Stimulated activated CD4-positive, alpha-beta T cell treated with anti-CD3 and anti-CD28 coated beads, Interleukin-2, amount 100 ng/mL, for 48 hours (primary cell): ENCODE measurements at places on chromosomes 7 and 10.

GRCh38 chr10:6002809-6003510 lies 25.6 kb upstream of the IL15RA start:
- no peak for DNase-seq

DNA sequence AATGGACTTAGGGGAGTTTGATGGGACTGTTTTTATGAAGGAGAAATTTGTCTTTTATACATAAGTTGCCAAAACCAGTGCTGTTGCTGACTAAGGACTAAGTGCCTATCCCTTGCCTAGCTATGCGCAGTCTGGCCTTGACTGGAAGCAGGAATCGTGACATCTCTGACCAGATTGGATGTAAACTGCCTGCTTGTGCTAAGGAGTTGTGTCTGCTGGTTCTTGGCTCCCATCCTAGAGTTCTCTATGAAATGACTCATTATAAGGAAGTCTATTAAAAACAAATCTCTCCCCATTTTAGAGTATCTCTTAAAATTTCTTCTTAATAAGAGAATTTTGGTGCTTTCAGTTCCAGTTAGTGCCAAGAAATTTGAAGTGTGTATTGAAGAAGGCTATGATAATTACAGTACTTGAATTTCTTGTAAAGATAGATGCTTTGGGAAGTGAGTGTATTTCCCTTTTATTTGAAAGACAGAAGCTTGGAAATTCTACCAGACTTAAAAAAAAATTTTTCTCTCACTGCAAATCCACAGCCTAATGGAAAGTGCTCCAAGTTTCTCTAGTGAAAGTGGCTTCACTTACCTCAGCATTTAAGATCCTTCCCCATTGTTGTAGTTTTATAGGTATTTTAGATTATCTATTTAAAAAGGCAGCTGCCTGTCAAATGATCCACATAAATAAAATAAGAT lies 77.6 kb downstream of the BICC1 start:
- no peak for DNase-seq

DNA sequence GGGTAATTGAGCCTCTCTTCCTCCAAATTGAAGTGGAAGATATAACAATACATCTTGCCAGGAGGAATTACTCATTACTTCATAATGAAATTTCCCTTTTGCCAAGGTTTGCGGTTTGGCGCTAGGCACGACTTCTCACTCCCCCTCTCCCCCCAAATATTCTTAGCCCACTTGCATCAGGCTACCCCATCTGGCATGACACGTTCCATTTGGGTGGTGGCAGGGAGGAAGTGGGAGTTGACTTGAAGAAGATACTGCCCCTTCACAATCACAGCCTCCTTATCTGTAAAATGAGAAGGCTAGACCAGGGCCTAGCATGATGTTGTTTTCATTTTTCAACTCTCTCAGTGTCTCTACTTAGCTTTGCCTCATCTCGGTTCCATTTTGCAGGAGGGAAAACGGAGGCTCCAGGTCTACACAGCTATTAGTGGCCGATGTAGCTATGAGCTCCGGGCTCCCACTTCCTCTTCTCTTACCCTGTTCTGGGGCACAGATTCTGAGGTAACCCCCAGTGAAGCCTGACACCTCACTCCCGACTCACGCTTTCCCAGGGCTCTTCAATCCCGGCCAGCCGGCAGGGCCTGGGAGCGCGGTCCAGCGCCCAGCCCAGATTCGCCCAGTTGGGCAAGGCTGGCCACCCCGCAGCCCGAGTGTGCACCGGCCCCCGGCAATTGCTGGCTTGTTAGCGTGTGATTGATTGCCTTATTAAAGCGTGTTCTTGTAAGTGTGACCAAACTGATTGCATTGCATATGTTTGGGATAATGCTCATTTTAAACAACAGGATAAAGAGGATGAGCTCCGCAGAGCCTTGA lies 6.5 kb downstream of the EVX1 start:
- DNase-seq = no peak

DNA sequence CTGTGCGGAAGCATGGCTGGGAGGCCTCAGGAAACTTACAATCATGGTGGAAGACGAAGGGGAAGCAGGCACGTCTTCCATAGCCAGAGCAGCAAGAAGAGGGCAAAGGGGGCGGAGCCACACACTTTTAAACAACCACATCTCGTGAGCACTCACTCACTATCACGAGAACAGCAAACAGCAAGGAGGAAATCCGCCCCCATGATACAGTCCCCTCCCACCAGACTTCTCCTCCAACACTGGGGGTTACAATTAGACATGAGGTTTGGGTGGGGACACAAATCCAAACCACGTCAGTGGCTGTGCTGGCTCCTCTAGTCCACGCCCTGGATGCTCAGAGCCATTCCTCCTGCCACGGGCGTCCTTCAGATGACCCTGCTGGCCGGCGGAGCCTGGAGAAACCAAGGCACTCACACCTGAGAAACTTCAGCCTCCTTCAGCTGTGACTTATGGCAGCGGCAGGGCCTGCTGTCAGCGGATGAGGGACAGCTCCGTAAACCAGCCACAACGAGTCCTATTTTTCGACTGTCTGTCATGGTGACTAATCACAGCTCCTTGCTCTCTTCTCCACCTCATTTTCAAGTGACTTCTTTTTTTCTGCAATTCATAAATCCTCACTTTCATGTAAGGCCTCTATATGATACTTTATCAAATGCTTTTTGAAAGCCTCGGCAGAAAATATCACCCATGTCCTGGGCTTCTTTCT lies 167.9 kb upstream of the PFKP start:
- no peak for DNase-seq

DNA sequence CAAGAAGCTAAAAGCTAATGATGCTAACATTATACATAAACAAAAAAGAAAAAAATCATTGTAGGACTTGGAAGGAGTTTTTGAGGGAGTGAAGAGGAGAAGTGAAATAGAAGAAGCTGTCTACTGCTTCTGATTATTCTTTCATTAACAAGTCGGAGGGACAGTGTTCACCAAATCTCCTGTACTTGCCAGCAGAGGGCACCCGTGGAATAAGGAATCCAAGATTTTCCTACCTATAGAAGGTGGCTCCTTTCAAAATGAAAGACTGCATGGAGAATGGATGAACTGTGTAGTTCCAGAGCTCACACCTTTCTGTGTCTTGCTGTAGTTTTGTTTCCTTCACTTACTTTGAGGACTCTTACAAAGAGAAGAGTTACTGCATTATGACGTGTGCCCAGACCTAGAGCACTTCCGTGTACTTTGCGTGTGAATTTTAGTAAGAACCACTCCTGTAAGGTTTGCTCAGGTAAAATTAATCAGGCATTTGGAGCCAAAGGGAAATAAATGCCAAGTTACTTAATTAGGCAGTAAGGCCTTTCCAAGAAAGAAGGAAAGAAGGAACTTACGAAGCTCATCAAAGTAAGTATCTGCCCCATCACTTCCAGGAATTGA lies 145.1 kb downstream of the SEMA3D start:
- peak; percentile 15 for DNase-seq

GRCh38 chr7:31811650-31812461 lies 124.8 kb downstream of the PPP1R17 start:
- no peak for DNase-seq

GRCh38 chr10:17992266-17992665 lies 40.5 kb downstream of the SLC39A12 start:
- DNase-seq = no peak

GRCh38 chr7:90715067-90715466 lies 118.9 kb downstream of the CDK14 start:
- no peak for DNase-seq

DNA sequence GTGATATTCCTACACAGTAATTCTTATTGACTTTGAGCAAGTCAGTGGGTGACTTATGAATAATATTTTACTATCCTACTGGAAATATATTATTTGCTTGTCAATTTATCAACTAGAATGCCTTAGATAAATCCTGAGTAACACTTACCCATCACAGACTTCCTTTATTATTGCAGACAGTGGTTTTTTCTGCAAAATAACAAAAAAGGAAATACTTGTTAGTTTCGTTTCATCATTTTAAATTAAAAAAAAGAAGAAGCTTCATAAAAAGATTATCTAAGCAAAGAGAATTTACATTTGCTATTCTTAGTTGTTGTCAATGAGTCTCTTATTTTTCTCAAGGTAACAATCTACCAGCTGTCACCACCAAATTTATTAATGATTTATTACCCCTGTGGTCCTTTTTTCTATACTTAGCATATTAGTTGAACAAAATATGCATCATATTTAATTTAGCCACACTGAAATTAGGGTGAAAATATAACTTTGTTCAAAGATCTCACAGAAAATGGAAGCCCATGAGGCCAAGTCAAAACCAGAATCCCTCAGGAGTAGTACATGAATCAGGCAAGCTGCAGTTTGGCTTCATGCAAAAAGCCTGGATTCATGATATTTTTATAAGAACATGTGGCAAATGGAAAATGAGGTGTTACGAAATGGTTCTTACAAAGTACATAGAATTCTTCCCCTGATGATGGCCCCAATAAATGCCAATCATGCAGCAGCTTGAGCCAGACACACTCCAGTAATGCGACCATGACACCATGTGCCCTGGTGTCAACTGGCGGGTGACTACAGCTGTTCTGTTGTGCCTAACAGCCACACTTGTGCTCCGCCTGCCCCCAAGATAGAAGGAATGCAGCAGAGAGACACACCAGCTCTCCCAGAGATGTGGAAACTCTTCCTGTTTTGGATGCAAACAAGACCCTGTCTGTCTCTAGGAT lies 132.6 kb downstream of the ELMO1 start:
- no peak for DNase-seq

DNA sequence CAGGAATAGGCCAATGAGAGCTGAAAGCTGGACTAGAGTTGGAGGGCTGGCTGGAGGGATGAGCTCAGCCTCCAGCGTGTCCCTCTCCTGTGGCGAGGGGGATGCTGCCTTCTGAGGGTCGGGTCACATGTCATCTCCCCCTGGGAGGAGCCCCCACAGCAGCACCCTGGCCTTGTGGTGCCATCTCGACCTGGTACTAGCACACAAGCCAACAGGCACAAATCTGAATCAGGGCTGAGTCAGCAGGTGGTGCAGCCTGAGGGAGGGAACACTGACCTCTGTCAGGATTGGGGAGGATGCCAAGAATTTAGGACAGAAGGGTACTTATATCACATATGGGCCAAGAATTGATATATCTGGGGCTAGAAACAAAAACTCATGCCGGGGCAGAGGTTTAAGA lies 280.4 kb downstream of the CELF2 start:
- no peak for DNase-seq

GRCh38 chr7:75716992-75717626 lies 21.6 kb downstream of the HIP1 start:
- DNase-seq = no peak

- DNase-seq = no peak
Measured at GRCh38 chr10:72461085-72461484, 106.4 kb upstream of the DNAJB12 start.

DNA sequence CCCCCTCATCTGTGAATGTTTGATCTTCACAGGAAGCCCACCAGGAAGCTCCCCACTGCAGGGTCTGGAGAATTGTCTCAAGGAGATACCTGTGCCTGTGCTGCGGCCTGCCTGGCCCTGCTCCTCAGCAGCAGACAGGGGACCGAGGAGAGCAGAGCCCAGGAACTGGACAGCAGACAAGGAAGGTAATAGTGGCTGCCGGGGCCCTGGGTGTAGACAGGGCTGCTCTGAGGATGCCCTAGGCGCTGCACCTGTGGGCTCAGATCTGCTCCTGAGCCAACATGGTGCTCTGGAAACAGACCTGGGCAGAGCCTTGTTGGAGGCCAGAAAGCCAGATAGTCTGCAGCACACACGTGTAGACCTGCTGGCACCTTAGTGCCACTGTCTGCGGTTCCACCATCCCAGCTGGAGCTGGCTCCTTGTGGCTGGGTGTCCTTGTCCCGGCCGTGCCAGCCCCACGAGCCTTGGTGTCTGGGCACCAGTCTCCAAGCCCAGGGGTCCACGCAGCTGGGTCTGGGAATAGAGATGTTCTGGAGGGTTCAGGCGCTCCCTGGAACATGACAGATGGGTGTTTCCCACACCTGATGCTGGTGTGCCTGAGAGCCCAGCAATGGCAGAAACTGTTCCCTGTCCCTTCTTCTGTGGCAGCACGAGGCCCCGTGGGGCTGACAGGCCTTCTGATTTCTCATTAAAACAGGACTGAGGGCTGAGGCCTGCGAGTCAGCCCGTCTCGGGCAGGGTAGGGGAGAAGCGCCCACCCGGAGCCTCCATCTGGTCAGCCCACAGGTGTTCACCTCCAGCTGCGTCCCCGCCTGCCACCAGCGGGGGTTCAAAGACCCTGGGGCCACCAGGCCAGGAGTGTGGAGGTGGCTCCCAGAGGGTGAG lies 44.7 kb downstream of the ZNF467 start:
- no peak for DNase-seq

DNA sequence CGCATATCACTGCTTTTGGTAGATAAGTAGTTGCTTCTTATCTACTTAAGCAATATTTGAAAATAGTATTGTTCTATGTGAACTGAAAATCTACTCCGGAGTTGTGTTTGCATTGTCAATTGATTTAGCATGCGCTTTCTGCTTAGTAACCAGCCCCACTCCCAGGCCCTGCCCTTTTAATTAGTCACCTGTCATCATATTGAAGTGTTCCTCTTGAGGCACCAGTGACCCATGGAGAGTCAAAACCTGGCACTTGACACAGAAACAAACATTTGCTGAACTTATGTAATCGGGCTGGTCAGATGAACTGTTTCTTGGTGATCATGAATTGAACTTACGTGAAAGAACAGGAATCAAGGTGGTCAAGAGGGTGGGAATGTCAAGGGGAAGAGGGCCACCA lies 27.8 kb upstream of the CDHR3 start:
- DNase-seq = no peak

DNA sequence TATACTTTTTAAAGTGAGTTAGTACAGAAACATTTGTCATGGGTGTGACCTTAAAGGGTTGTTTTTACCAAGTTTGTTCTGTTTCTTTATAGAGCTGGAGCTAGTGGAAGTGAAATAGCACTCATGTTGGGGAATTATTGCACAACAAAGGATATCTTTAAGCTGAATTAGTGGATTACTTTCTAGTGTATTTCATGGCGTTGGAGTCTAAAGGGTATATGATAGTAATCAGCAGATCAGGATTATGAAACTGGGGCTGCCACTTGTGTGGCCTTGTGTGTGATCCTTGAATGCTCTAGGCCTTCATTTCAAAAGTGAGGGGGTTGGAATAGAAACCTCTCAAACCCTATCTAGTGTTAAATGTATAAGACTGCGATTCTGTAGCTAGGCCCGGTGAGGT lies 123.6 kb downstream of the LYZL1 start:
- no peak for DNase-seq
